ENCODE measurements at places on chromosomes 7 and 10. TPM values are rescaled to one million over a fixed set of nuclear protein-coding genes. Genes with fewer than 3 reads are reported as not detected.

CH25H gene
- not detected for total RNA-seq

DNA sequence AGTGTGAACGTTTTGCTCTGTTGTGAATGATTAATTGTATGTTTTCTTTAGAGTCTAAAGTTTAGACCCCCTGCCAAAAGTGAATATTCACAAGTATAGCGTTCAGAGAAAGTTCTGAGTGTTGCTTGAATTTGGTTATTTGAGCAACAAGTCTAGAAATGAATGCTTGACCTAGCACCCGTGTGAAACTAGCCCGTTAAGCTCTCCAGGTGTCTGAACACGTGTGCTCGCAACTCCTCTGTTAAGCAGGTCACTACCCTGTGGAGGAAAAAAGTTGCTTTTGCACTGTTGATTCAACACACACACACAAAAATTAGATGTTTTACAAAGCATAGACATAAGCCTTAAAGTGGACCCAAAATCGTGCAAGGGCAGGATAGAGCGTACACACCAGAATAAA is 78.6 kb upstream of the SAMD8 start:
- H3K27ac ChIP-seq = no peak overlapping the region
- H3K4me3 ChIP-seq = no peak overlapping the region
- DNase-seq = no peak
- H3K27me3 ChIP-seq = no peaks in the 10 kb centered on the region

GRCh38 chr7:15648461-15648961 is 38.0 kb downstream of the MEOX2 start:
- no peak overlapping the region for H3K27ac ChIP-seq
- no peaks in the 10 kb centered on the region for H3K36me3 ChIP-seq
- DNase-seq = no peak
- H3K4me1 ChIP-seq = no peaks in the 10 kb centered on the region
- H3K27me3 ChIP-seq = no peaks in the 10 kb centered on the region

GRCh38 chr10:75406462-75407223 is 5.1 kb upstream of the ZNF503 start:
- no peak for DNase-seq
- no peak overlapping the region for H3K27ac ChIP-seq
- no peak overlapping the region for H3K4me3 ChIP-seq
- peaks cover 61% of the 10 kb centered on the region for H3K27me3 ChIP-seq
- peaks cover 52% of the 10 kb centered on the region for H3K4me1 ChIP-seq

Data from natural killer cell (primary cell).